Suppressor macrophage (primary cell): ENCODE measurements at places on chromosomes 2 and 18.

DNA sequence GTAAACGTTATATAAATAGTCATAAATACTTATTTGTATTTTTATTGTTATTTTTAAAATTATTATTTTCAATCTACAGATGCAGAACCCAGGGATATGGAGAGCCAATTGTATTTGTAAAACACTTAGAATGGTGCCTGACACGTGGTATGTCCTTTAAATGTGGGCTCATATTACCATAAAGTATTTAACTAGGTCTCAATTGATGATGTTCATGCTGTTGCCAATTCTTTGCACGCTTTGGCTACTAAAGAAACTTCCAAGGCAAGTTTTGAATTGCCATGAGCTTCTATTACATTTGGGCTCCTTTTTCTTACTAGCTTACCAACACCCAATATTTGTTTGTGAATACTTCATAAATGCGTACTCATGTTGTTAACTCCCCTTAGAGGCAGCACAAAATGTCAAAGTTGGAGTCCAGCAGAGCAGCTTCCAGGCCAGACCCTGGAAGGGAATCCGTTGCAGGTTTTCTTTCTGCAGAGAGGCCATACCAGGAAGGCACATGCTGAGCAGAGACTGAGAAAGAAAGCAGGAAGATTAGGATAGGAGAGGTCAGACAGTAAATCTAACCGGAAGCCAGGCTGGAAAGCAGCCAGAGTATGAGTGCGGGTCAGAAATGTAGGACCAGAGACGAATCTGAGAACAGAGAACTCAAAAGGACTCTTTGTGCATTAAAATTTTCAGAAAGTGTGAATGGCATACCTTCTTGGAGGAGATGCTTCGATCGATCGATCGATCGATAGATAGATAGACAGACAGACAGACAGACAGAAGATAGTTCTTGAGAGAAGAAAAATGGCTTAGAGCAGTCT is 4.2 kb upstream of the NOSTRIN start:
- DNase-seq = no peak

DNA sequence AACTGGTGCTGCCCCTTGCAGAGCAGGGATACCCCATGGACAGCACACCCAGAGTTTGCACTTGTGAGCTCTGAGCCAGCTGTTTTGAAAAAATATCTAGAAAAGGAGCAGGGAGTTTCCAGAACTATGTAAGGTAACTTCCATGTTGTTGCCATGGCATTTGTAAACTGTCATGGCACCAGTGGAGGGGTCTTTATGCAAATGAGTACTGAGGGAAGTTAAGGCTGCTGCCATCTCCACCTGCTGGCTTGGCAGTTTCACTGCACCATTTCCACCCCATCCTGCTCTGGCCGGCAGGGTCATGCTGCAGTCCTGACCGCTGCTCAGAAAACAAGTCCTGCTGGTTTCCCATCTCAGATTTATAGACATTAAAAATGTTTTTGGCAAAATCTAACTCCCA is 52.3 kb upstream of the SNTG2 start:
- DNase-seq = no peak

DNA sequence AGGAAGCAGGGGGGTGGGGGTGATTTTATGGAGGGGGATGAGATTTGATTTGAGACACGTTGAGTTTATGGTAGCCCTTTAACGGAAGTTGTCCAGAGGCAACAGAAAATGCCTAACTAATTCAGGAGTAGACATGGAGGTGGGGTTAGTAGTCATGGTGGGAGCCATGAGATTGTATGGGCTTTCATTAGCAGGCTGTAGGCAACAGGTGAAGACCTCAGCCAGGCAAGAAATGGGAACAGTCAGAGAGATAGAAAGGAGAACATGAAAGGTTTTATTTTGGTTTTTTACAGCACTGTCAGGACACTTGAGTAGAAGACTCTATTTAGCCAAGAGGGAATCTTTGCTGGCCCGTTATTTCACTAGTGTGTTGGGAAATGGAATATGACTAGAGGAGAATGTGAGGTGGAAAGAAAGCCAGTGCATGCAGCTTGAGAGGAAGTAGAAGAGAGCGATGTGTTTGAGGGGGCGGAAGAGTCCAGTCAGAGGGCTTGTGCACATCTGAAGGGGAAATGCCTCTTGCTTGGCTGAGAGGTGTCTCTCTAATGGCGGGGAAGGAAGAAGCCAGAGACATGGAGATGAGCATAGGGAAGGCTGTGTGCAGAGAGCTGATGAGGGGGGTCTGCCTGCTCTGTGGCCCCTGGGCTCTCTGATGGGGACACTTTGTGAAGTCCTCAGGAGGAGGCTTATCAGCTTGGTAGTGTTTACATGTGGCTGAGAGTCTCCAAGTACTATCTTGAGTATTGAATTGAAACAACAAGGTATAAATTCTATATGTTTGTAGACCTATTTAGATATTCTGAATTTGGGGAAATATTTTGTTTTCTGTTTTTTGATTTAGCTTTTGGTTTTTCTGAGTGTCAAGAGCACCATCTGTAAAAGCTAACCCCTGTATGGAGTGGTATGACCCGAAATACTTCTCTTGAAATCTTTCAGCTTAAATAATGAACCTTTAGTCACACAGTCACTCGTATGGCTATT is 66.9 kb upstream of the ITM2C start:
- DNase-seq = peak; percentile 89

- DNase-seq = no peak
Measured at GRCh38 chr2:64650296-64650695, 3.4 kb downstream of the SERTAD2 start.

DNA sequence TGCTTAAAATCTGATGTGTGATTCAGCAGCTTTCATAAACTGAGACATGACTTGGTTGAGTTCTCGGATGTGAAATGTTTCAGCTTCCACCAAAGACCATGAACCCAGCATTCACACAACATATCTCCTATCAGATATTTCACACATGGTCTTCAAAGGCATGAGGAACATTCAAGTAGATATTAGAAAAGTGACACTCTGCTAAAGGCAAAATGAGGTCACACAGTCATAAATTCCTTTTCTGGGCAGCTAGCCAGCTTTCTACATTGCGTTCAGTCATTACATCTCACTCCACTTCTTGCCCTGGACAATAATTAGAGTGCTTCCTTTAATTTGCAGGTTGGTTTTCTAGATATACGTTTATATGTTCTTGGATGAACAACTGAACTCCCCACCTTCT is 96.7 kb downstream of the GAREM1 start:
- peak; percentile 5 for DNase-seq

DNA sequence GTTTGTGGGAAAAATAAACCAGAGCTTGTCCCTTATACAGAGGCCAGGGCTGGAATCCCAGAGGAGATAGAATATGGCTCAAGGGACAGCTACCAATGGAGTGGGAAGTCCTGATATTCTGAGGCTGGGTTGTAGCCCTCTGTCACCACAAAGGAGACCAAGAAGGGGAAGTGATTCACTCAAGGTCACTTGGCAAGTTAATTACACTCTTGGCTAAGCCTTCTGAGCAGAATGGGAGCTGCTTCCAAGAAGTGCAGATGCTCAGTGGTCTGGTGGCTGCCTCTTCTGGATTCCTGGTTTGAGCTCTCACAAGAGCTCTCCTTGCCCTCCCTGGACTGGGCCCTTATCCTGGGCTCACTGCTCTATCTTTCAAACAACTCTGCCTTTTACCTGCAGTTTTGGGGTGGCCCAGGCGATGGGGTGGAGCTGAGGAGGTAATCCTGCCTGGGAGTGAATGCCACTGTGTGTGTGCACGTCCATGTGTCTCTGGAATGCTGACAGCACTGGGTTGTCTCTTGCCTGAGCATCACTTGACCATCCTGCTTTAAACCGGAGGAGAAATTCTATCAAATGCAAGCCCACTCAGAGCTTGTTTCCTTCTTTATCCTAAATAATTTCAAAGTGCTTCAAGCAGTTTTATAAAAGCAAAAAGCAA is 168.2 kb downstream of the KCNS3 start:
- peak; percentile 20 for DNase-seq

DNA sequence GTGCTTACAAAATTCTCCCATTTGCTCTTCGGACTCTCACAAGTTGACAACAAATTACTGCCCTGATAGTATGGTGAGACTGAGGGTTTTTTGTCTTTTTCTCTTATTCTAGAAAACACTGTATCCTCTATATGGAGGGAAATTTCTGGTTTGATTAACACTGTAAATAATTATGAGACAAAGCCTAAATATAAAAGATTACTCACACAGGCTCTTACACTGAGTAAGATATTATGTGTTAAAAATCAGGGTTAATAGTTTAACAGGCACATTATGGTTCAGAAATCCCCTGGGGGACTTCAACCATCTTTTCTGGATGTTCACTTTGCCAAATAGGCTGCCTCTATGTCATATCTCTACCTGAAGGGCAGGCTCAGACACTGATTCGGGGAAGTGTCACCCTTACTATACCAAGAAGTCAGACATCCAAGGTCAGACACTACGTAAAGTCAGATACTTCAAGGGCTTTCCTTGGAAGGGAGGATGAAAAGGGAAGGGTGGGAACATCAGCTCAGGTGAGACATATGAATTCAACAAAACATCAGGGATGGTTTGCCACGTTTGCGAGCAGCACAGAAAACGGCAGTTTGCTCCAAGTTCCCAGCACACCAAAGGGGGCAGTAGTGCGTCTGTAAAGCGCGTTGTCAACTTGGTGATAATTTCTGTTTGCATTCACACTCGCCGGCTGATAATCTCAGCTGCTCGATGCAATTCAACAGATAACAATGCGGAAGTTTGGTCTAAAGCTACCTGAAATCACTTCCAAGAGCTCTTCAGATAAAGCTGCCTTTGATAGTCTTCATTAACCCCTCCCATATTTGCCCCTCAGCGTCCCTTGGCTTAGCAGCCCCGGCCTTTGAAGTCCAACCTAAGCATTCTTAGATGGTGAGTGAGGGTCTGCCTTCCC is 972 bp upstream of the RASGRP3 start:
- DNase-seq = peak; percentile 92

DNA sequence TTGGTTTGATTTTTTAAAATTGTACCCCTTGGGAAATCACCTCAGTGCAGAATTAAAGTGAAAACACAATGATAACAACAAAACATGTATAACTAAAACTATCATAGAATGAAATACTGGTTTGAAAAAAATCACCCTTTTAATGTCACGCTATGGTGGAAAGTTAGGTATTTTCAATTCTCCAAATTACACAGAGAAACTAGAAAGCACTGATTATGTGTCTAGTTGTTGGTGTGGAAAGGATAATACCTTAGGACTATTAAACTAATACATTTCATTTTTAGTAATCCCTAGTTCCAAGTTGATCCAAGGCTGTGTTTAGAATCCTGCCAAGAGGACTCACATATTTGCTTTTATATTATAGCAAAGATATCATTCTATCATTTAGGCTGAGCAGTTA is 71.2 kb downstream of the NUP35 start:
- no peak for DNase-seq

GRCh38 chr2:109369671-109370191 is 240.7 kb downstream of the SH3RF3 start:
- no peak for DNase-seq

DNA sequence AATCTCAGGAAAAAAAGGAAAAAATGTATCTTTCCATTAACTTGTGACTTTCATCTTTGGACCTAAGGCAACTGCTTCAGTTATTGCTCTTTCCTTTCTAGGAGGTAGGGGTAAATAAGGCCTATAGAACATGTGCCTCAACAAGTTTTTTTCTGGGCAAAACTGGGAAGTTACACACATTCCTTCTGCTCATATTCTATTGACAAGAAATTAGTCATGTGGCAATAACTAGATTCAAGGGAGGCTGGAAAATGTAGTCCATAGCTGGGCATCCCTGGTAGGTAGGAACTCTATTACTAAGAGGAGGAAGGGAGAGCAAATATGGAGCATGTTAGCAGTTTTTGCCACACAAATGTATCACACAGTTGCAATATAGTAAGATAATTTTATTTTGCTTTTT is 37.7 kb upstream of the NEMP2 start:
- peak; percentile 6 for DNase-seq

DNA sequence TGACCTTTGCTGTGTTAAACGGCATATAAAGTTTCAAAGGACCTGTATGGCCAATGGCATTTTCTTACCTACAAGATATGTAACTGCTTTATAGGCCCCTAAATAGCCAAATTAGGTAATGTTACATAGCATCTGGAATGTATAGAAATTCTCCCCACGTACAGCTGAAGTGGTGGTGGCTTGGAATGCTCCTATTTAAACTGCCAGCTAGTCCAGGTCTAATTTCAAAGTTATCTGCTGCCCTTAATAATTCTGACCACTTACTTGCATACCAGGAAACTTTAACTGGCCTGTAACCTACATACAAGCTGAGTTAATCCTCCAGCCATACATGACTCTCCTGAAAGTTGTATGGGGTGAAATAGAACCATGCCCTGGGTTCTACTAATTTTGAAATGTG is 1.3 kb downstream of the KIAA2012 start:
- no peak for DNase-seq

GRCh38 chr2:98548920-98549818 is 59.1 kb downstream of the COA5 start:
- no peak for DNase-seq
